ENCODE measurements at places on chromosomes 4 and X.

DNA sequence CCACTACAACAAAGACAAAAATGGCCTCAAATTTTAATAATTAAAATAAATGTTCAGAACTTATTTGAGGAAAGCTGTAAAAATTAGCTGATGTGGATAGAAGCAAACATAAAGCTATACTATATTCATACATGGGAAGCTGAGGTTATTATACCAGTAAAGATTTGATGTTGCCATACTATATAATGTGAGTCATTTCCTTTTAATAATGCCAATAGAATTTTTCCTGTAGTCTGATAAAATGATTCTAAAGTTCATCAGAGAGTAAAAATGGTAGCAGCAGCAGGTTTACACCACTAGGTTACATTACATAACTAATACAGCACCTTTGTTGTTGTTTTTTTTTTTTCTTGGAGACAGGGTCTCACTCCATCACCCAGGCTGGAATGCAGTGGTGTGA, 45.5 kb upstream of the CYP2U1 start:
- DNase-seq = no peak

DNA sequence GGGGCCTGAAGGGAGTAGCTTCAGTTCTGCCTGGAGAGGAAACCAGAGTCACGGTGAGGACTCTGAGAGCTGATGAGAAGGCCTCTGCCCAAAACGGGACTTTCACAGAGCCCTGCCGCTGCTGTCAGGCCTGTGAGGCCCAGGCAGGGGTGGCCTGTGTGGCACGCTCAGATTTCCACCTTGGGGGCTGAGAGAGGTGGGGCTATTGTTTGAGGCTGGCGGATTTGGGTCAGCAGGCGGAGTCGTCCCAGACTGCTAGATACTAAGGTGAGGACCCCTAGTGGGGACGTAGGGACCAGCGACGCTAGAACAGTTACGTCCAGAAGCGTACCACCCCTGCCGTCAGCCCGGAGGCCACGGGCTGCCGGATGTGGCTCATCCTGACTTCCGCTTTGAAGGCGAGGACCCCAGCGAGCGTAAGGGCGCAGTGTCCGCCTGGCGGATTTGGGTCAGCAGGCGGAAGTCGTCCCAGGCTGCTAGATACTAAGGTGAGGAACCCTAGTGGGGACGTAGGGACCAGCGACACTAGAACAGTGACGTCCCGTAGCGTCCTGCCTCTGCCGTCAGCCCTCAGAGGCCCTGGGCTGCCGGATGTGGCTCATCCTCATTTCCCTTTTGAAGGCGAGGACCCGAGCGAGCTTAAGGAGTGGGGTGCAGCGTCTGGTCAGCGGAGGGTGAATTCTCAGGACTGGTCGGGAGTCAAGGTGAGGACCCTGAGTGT, at the start of gene MAGEB1:
Gene MAGEB1 (plus strand): TSS at position 378 of the 721 bp plus-strand sequence. CDS start 3,348 bp downstream, outside the sequence.
- no peak for DNase-seq

DNA sequence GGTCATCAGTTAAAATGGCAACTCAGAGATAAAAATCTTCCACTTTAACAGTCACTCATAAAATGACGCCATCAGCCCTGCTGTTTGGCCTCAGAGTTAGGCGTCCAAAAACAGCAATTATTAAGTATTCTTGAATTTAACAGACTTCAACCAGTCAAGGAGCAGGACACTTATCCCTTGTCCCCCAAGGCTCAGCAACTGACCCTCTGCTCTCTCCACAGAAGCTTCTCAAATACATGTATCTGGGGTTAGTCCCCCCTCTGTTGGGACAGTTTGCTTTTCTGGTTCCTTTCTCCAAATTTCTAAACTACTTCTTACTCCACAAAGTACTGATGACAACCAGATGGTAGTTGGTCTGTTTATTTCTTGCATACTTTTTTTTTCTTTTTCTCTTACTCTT, 54.4 kb downstream of the SOD3 start:
- peak; percentile 29 for DNase-seq

DNA sequence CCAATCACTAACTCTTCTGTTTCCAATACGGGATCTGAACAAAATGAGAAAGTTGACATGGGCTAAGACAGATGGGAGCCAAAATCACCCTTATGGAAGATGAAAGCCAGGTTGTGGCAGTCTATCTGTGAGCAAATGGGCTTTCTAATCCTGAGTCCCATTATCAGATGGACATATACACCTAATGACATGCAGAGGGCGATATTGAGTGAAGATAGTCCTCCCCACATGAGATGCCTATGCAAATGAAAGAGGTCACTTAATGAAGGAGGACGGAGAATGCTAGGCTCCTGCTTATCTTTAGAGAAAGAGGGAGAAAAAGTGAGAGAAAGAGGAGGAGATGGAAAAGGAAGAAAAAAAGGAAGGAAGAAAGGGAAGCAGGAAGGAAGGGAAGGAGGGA, 547.5 kb downstream of the NLGN4X start:
- no peak for DNase-seq

DNA sequence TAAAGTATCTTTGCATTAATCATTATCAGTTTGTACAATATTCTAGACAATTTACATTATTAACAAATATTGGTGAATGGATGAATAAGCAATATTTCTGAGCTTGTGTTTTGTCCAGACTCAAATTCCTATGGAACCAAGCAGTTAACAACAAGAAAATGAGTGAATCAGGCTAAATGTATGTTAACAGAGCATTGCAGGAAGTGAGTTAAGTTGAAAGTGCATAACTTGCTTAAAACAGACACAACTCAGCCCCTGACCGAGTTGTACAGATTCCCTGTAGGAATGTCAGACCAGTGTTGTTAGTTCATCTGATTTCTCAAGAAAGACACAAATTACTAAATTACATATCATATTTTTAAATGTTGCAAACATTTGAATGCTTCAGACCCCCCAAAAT, 23.7 kb upstream of the CSN1S1 start:
- no peak for DNase-seq

DNA sequence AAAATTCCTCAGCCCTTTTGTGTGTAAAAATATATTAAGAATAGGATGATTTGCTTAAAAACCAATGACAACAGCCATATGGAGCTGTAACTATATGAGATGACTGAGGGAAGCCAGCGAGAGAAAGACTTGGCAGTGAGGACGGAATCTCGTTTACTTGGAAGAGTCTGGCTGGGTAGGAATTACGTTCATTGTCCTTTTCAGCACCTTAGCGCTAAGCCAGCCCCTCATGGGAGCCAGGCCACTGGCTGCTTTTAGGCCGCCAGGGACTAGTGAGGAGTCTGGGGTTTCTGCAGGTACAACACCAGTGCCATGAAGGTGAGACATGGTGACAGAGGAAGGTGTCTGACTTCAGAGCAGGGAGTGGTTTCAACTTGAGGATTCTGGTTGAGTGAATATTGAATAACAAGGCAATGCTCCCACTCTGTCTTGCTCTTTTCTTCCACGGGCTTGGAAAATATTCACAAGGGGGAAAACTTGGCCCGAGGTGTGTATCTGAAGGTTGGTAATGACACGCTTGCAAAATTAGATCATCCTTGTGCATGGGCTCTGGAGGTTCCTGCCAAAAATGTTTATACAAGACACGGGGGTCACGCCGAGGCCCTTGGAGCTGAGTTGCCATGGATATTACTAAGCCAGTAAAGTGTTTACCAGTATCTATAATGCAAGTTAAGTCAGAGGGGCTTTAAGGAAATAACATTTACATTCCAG, 17.4 kb downstream of the KLF3 start:
- DNase-seq = no peak

DNA sequence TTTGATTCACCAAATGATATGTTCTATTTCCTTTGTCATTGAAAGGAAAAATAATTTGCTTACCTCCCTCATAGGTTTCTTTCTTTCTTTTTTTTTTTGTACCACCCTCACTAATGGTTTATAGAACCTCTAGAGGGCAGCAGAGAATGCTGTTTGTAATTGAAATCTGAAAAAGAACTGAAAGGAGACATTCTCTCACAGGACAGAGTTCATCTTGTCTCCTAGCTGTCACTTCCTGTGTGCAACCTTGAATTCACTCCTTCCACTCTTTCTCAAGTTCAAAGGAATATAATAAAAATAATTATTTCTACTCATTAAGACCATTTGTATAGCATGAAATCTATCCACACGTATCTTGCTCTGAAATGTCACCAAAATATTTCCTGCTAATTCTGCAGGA, 51.0 kb downstream of the GUCY1B1 start:
- peak; percentile 77 for DNase-seq
